Stimulated activated naive B cell treated with anti-CD40 and anti-IgM and Interleukin-4, amounts not matched to agents 10 μg/mL and 1 μg/mL and 100 μg/mL, for 72 hours (primary cell): ENCODE measurements at places on chromosomes 6 and 20.

GRCh38 chr6:82179415-82179814 is 68.1 kb downstream of the IBTK start:
- DNase-seq = no peak

DNA sequence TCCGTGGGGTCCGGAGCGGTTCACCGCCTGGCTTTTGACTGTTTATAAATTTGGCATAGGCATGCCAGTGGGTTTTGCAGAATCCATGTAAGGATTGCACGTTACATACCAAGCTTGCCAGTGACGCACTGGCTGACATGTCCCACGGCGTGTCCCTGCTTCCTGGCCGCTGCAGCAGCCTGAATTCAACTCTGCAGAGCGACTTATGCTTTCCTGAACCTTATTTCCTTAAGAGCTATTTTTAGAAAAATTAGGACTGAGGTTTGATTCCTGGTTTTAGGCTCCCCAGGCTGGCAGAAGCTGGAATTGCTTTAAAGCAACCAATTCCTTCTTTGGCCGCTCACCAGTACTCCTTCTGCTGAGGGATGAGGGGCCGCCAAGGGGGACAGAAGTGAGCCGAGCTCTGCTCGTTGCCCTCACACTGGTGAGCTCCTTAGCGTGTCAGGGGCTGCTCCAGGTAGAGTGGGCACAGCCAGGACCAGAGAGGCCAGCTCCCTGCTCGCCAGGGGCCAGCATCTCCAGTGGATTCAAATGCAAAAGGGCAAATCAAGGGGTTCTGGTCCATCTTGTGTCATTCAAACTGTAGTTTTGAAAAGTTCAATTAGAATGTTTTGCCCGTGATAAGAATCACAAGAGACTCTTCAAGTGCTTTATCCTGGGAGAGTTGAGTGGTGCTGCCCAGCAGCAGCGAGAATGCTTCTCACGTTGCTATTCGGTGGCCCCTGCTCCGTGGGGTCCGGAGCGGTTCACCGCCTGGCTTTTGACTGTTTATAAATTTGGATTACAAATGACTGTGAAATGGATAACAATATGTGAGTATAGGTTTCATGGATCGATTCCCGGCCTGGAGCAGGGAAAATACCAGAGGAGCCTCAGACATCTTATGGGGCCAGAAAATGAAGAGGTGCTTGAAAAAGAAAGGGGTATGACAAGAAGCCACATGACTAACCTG is 17.5 kb upstream of the IRF4 start:
- DNase-seq = no peak

- no peak for DNase-seq
These were observed 6.5 kb upstream of the TMEM242 start for GRCh38 chr6:157329829-157330228.

- DNase-seq = peak; percentile 49
These were observed 96.1 kb upstream of the BHLHE23 start for GRCh38 chr20:63102721-63103375.

- DNase-seq = no peak
These were observed 202.7 kb upstream of the MARCKS start for GRCh38 chr6:113654396-113654795.

- DNase-seq = no peak
These were observed 590.6 kb upstream of the NOX3 start for GRCh38 chr6:156046268-156046665.

GRCh38 chr20:33681728-33682353 is 4.3 kb downstream of the E2F1 start:
- no peak for DNase-seq

- DNase-seq = no peak
These were observed 60.2 kb downstream of the MRAP2 start for GRCh38 chr6:84093441-84094435.

DNA sequence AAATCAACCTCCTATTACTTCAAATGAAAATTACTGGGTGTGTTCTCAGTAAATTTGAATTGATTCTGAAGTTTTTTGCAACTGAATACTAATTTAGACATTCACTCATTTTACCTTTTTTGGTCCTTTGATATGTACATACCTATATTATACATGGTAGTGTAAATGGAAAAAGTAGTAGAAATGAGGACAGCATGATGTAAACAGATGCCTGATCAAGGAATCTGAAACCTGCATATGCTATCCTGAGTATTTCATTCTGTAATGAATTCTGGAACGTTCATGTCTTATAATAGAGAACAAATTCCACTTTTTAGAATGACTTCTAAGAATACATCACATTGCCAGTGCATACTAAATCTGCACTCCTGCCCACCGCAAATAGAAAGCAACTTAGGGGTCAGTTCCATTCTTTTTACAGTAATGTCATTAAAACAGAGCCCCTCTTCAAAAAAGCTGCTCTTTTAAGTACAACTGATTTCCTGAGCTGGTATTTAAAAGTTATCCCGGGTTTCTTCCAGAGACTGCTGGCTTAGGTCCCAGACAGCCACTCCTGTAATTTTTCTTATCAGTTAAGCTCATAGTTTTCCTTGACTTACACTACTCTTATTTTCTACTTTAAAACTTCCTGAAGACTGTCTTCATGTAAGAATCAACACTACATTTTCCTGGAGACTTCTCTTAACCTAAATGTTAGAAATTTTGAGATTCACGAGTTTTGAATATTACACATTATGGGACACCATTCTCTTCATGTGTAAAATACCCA is 48.4 kb downstream of the MAP3K7 start:
- DNase-seq = no peak
